MCF 10A (cell line): ENCODE measurements at places on chromosomes 7 and 10. TPM values are rescaled to one million over a fixed set of nuclear protein-coding genes. Genes with fewer than 3 reads are reported as not detected.

Gene NAT16
- not detected in 2 replicates for total RNA-seq

Gene TAS2R5
- total RNA-seq: 3.7 and 4.7 TPM in 2 replicates

Gene WNT8B
- not detected in 2 replicates for total RNA-seq

Gene NRBF2
- total RNA-seq: 44.9 and 56.9 TPM in 2 replicates

DNA sequence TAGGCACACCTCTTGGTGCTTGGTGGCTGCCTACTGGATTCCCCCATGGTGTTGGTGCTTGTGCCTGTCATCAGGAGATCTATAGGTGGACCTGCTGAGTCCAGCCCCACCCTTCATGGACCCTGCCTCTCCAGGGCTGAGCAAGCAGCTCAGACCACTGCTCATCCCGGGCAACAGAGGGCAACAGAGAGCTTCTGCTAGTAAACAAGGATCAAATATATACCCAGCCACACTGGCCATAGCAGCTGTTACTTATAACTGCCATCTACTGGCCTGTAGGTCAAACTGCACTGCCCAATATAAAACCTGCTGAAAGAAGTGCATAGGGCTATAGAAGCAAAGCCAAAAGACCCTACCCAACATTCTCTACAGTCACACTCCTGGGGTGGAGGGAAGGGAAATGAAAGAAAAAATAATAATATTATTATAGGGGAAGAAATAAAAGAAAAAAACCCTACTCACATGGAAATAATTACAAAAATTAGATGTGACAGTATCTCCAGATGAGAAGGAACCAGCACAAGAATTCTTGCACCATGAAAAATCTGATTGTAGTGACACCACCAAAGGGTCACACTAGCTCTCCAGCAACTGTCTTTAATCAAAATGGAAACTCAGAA is 54.9 kb upstream of the ZNF800 start:
- no peak overlapping the region for H3K4me3 ChIP-seq
- no peaks in the 10 kb centered on the region for H3K4me1 ChIP-seq
- H3K27me3 ChIP-seq: peaks cover 54% of the 10 kb centered on the region
- peak; percentile 25 for DNase-seq
- H3K36me3 ChIP-seq: no peaks in the 10 kb centered on the region

DNA sequence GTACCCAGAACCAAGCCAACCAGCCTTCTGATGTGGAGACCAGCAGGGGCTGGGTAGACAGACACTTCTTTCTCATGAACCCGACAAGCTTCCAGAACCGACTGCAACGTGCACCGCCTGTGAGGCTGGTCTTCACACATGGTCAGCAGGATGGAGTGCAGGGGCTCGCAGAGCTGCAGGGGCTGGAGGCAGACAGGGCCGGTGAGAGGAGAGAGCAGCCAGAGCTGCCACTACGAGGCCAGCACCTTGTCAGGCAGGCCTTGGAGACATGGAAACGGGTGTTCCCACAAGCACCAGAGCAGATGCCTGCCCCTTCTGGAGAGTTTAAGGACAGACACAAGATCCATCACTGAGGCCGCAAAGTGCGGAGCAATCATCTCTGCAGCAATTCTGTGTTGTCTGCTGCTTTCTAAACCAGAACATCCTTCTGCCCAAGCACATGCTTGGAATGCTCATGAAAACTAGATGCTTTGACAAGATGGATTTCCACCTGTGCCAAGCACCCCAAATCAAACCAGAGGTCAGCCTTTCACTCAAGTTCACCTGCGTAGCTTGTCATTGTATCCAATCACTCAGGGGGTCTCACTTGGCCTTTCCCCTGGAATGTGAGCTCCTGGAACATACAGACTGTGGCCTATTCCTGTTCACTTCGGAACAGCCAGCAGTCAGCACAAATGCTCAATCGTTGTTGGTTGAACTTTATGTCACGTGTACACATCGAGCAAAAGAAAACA is 32.2 kb downstream of the FRMPD2 start:
- no peak overlapping the region for H3K27ac ChIP-seq
- H3K36me3 ChIP-seq: no peaks in the 10 kb centered on the region
- no peak for DNase-seq
- peaks cover 14% of the 10 kb centered on the region for H3K27me3 ChIP-seq
